ENCODE measurements at places on chromosomes 11 and 22.

DNA sequence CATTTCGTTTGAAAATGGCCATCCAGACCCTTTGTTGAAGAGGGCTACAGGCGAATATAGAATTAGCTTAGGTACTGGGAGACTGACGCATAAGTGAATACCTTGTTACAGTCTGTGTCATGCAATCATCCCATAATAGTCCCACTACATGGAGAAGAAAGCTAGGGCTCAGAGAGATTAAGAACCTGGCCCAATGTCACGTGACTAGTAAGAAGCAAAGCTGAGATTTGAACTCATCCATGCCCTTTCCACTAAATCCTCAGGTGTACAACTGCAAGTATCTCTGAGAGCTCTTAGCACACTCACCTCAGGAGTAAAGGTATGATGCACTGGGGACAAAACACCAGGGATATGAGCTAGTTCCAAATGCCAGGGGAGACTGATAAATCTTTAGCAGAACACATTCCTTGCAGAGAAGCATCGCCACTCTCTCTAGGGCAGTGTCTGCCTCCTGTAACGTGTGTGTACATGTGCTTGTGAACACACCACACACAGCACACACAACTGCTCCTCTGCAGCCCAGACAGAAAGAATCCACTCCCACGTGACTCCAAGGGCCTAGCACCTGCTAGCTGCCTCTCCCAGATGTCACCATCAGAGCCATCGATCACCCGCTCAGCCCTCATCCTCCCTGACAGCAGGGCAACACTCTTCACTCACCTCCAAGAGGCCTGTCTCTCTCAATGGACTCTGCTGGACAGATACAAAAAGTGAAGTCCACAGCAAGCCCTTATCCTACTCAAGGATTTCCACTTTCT is 402.8 kb downstream of the NXPE2 start:
- no peak overlapping the region for H3K27ac ChIP-seq
- peaks cover 60% of the 10 kb centered on the region for H3K27me3 ChIP-seq
- no peak overlapping the region for H3K4me3 ChIP-seq
- DNase-seq, result no peak
- H3K4me1 ChIP-seq, result no peaks in the 10 kb centered on the region
- H3K36me3 ChIP-seq, result no peaks in the 10 kb centered on the region

DNA sequence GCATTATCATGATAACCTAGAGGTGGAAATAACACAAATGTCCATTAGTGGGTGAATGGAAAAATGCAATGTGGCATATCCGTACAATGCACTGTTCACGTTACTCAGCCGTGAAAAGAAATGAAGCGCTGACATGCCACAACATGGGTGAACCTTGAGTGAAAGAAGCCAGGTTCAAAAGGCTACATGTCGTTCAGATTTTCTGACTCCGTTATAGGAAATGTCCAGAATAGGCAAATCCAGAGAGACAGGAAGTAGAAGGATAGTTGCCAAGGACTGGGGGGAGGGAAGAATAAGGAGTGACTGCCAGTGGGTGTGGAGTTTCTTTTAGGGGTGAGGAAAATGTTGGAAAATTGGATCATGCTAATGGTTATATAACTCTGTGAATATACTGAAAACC is 133.8 kb downstream of the ATXN10 start:
- H3K4me3 ChIP-seq, result peak overlapping the region; percentile 34
- peak overlapping the region; percentile 59 for H3K27ac ChIP-seq
- no peaks in the 10 kb centered on the region for H3K27me3 ChIP-seq
- DNase-seq, result no peak
- H3K4me1 ChIP-seq, result peaks cover 1% of the 10 kb centered on the region

- no peak for DNase-seq
- H3K4me1 ChIP-seq, result no peaks in the 10 kb centered on the region
- H3K36me3 ChIP-seq, result no peaks in the 10 kb centered on the region
- no peak overlapping the region for H3K27ac ChIP-seq
- no peak overlapping the region for H3K4me3 ChIP-seq
- no peaks in the 10 kb centered on the region for H3K27me3 ChIP-seq
These were observed 86.0 kb upstream of the CADM1 start for GRCh38 chr11:115590254-115590653.

DNA sequence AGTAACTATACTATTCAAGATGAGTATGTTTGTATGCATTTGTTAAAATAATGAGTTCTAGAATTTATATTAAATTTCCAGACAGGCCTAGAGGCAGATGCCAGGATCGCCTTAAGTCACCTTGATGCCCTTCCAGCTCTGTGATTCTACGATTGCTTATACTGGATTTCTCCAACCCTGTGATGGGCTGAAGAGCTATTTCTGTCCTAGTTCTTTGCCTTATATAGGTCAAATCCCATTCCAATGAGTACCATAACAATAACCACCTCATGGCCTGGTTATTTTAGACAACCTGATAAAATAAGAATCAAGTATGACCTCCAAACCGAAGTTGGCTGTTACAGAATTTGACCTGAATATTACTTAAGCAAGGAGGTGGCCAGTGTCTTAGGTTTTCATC is 79.8 kb upstream of the BLID start:
- H3K36me3 ChIP-seq, result peaks cover 10% of the 10 kb centered on the region
- no peak for DNase-seq
- no peak overlapping the region for H3K4me3 ChIP-seq
- H3K27ac ChIP-seq, result no peak overlapping the region
- no peaks in the 10 kb centered on the region for H3K27me3 ChIP-seq

GRCh38 chr11:73324665-73325035 is 16.6 kb downstream of the ARHGEF17 start:
- no peak for DNase-seq
- H3K36me3 ChIP-seq, result peaks cover 36% of the 10 kb centered on the region
- H3K4me3 ChIP-seq, result no peak overlapping the region
- H3K27me3 ChIP-seq, result no peaks in the 10 kb centered on the region

- H3K27me3 ChIP-seq, result no peaks in the 10 kb centered on the region
- H3K4me3 ChIP-seq, result peak overlapping the region; percentile 61
- H3K4me1 ChIP-seq, result no peaks in the 10 kb centered on the region
- H3K36me3 ChIP-seq, result peaks cover 20% of the 10 kb centered on the region
These were observed 548 bp downstream of the FDXACB1 start for GRCh38 chr11:111878385-111878848.

GRCh38 chr11:35546317-35546716 is 20.9 kb upstream of the PAMR1 start:
- no peak for DNase-seq
- H3K27me3 ChIP-seq, result no peaks in the 10 kb centered on the region
- H3K36me3 ChIP-seq, result no peaks in the 10 kb centered on the region

DNA sequence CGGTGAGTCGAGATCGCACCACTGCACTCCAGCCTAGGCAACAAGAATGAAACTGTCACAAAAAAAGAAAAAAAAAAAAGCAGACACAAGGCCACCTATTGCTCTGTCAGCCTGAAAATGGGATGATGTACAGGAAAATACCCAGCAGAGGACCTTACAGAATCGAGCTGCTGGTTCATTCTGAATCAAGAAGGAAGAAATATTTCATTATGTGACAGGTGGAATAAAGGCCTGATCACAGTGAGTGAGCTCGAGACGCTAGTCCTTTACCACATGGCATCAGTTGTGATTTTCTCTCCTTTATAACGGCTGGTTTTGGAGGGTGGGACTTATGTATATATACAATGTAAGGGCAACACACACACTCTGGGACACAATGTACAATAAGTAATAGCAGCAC is 340.0 kb downstream of the LARGE1 start:
- H3K4me3 ChIP-seq, result no peak overlapping the region
- DNase-seq, result no peak
- H3K4me1 ChIP-seq, result peaks cover 3% of the 10 kb centered on the region
- no peak overlapping the region for H3K27ac ChIP-seq

DNA sequence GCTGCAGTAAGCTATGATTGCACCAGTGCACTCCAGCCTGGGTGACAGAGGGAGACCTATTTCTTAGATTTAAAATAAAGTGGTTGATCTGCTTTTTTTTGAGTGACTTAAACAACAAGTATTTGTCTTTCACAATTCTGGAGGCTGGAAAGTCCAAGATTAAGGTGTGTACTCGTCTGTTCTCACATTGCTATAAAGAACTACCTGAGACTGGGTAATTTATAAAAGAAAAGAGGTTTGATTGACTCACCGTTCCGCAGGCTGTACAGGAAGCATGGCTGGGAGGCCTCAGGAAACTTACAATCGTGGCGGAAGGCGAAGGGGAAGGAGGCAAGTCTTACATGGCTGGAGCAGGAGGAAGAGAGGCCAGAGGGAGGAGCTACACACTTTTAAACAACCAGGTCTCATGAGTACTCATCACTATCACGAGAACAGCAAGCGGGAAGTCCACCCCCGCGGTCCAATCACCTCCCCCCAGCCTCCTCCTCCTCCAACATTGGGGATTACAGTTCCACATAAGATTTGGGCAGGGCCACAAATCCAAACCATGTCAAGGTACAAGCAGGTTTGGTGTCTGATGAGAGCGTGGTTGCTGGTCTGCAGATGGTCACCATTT is 19.7 kb upstream of the OSBPL5 start:
- no peak for DNase-seq
- peaks cover 61% of the 10 kb centered on the region for H3K27me3 ChIP-seq
- no peaks in the 10 kb centered on the region for H3K4me1 ChIP-seq

DNA sequence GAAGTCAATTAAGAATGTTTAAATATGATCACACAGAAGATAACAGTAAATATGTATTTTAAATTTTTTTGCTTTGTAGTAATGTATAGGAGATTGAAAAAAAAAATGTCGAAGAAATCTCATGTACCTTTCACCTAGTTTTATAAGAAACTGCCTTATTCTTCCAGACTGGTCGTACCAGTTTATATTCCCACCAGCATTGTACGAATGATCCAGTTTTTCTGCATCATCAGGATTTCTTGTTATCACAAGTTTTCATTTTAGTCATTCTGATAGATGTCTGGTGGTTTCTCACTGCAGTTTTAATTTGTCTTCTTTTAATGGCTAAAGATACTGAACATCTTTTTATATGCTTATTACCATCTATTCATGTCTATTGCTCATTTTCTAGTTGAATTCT is 101.8 kb upstream of the CTSC start:
- H3K36me3 ChIP-seq, result no peaks in the 10 kb centered on the region
- H3K27ac ChIP-seq, result no peak overlapping the region
- no peak overlapping the region for H3K4me3 ChIP-seq
- no peaks in the 10 kb centered on the region for H3K4me1 ChIP-seq

DNA sequence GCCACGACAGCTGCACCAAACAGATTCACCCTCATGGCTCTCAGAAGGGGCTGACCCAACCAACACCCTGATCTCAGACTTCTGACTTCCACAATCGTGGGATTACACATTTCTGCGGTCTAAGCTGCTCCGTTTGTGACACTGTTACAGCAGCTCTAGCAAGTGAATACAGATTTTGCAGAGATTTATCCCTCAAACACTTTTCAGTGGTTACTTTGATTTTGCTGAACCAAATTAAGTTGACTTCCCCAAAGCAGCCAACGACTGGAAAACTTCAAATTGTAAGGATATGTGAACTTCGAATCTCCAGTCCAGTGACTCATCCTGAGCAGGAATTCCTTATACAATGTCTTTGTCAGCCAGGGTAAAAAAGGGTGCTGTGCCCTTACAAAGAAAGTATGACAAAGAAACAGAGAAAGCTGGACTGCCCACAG is 14.8 kb upstream of the INCENP start:
- no peak overlapping the region for H3K27ac ChIP-seq
- no peaks in the 10 kb centered on the region for H3K27me3 ChIP-seq
- no peaks in the 10 kb centered on the region for H3K36me3 ChIP-seq
- H3K4me3 ChIP-seq, result no peak overlapping the region
- H3K4me1 ChIP-seq, result peaks cover 5% of the 10 kb centered on the region

DNA sequence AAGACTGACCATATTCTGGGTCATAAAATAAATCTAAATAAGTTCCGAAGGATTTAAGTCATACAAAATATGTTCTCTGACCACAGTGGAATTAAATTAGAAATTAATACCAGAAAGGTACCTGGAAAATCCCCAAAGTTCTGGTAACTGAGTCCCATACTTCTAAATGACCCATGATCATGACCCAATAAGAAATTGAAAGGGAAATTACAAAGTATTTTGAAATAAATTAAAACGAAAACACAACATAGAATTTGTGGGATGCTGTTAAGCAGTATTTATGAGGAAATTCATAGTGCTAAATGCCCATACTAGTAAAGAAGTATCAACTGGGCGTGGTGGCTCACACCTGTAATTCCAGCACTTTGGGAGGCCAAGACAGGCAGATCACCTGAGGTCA is 23.4 kb upstream of the IL10RA start:
- no peaks in the 10 kb centered on the region for H3K4me1 ChIP-seq
- no peak for DNase-seq
- H3K27ac ChIP-seq, result no peak overlapping the region
- H3K36me3 ChIP-seq, result no peaks in the 10 kb centered on the region

GRCh38 chr22:28245579-28246224 is 326.6 kb upstream of the PITPNB start:
- DNase-seq, result peak; percentile 32
- no peaks in the 10 kb centered on the region for H3K36me3 ChIP-seq
- peak overlapping the region; percentile 92 for H3K27ac ChIP-seq
- peaks cover 9% of the 10 kb centered on the region for H3K4me1 ChIP-seq
- no peak overlapping the region for H3K4me3 ChIP-seq
- H3K27me3 ChIP-seq, result no peaks in the 10 kb centered on the region

DNA sequence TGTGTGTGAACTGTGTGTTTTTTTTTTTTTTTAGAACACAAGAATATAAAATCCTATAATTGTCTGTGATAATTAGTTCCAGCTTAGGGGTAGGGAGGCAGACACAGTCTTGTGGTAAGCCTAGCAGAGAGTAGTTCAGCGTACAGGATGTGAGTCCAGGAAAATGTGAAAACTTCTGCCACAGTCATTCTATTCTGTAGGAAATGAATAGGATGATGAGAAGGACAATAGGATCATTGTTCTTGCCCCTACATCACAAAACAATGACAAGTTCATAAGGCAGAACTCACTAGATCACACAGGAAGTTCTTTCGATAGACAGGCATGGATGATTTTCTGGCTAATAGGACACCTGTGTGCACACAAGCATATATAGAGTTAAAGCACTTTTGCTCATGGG is 132.2 kb downstream of the NAV2 start:
- no peaks in the 10 kb centered on the region for H3K27me3 ChIP-seq
- no peak for DNase-seq
- H3K4me1 ChIP-seq, result peaks cover 5% of the 10 kb centered on the region
- H3K27ac ChIP-seq, result no peak overlapping the region
- peaks cover 6% of the 10 kb centered on the region for H3K36me3 ChIP-seq

- no peak overlapping the region for H3K27ac ChIP-seq
- peaks cover 4% of the 10 kb centered on the region for H3K4me1 ChIP-seq
- peaks cover 66% of the 10 kb centered on the region for H3K27me3 ChIP-seq
These were observed 124.3 kb downstream of the TRIM29 start for GRCh38 chr11:120013325-120014250.

DNA sequence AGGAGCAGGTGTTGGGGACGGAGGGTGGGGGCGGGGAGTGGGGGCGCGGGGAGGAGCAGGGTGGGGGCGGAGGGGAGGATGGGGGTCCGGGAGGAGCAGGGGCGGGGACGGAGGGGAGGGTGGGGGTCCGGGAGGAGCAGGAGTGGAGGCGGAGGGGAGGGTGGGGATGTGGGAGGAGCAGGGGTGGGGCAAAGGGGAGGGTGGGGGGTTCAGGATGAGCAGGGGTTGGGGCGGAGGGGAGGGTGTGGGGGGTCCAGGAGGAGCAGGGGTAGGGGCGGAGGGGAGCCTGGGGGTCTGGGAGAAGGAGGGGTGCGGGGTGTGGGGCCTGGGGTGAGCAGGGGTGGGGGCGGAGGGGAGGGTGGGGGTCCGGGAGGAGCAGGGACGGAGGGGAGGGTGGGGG is 17.1 kb downstream of the CRELD2 start:
- H3K4me3 ChIP-seq, result peak overlapping the region; percentile 30
- H3K27ac ChIP-seq, result no peak overlapping the region
- no peaks in the 10 kb centered on the region for H3K36me3 ChIP-seq
- H3K4me1 ChIP-seq, result peaks cover 38% of the 10 kb centered on the region
- DNase-seq, result no peak

All from mesenchymal stem cell (in vitro differentiated cells and primary cell).